Nucleus accumbens (tissue), 56 donors: ENCODE measurements at places on chromosomes 5 and 9.

- no peak for DNase-seq
Measured at GRCh38 chr5:99998319-99998718, 536.9 kb upstream of the FAM174A start.

DNA sequence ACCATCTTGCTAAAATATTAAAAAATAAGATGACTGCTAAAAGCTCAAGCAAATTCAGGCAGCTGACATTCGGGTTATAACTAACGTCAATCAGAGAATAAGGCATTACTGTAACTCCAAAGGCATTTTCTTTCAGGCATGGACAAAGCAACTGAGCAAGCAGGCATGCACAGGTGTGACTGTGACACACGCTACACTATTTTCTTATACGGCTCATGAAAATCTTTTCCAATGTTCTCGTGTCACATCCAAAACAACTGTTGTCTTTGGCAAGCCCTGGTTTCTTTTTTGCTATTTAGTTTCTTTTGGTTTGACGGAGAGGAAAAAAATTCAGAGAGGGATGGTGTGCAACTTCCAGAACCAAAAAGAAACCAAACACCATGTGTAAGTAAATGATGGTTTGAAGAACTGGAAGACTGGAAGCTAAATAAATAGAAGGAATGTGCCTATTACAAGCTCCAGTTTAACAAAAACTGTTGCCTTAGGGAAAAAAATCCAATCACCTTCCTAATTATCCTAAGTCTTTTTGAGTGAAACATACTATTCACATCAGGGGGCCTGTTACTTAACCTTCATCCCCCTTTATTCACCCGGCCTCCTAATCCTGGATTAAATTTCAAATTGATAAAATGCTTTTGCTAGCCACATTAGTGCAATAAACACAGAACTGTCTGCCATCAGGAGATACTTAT, 277.6 kb downstream of the PSAT1 start:
- no peak for DNase-seq

- DNase-seq = no peak
Measured at GRCh38 chr9:92727716-92728700, 36.6 kb downstream of the BICD2 start.

GRCh38 chr5:175752826-175753535, 95.1 kb downstream of the HRH2 start:
- DNase-seq = no peak

- DNase-seq = no peak
Measured at GRCh38 chr9:126915281-126915816, 767 bp downstream of the RALGPS1 start.

GRCh38 chr9:69822116-69822750, 1.6 kb downstream of the CFAP95 start:
- DNase-seq = no peak

DNA sequence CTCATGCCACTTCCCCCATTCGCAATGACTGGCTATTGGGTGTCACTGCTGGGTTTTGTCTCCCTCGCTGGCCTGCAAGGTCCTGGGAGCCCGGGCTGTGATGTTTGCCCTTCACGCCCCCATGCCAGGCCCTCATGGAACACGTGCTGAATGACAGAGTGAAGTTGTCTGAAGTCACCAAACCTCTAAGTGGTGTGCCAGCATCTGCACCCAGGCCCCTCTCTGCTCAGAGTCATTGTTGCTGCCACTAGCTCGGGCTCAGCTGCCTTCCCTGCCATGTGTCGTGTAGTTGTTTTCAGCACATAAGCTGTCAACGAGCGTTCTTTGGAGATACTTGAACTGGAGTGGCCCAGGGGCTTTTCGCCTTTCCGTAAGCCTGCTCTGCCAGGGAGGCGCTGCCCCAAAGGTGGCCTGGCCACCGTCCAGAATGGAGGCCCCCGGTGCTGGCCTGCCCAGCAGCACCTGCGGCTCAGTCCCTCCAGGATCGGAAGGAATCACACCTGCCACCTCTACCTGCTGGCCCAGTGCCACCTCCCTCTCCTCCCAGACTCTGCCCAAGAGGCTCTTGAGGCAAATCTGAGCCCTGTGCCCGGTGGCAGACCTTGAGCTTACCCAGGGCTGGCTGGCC, 250.1 kb downstream of the PBX3 start:
- DNase-seq = no peak

- DNase-seq = no peak
Measured at GRCh38 chr5:43661102-43661501, 58.1 kb downstream of the NNT start.

- no peak for DNase-seq
Measured at GRCh38 chr5:82522897-82523296, 244.7 kb upstream of the RPS23 start.
